Activated CD8-positive, alpha-beta memory T cell treated with anti-CD3 and anti-CD28 coated beads for 1 hour (primary cell): ENCODE measurements at places on chromosomes 12 and 14.

DNA sequence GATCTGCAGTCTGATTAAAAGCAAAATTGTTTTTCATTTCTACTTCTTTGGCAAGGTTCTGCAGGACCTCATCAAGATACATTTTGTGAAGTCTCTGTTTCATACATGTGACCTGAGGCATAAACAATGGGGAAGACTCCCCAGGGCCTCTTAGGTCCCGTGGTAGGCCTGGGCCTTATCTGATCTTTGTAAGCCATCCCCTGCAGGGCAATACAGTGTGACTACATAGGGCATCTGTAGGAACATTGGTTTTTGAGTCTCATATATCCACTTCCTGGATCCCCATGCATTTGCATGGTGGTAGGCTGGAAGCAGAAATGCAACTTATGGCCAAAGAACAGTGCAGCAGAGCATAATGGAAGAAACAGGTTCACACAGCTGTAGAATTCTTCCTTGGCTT, 6.0 kb downstream of the FAR2 start:
- no peak for DNase-seq

- no peak for DNase-seq
Measured at GRCh38 chr14:90419200-90419599, 22.4 kb downstream of the CALM1 start.

DNA sequence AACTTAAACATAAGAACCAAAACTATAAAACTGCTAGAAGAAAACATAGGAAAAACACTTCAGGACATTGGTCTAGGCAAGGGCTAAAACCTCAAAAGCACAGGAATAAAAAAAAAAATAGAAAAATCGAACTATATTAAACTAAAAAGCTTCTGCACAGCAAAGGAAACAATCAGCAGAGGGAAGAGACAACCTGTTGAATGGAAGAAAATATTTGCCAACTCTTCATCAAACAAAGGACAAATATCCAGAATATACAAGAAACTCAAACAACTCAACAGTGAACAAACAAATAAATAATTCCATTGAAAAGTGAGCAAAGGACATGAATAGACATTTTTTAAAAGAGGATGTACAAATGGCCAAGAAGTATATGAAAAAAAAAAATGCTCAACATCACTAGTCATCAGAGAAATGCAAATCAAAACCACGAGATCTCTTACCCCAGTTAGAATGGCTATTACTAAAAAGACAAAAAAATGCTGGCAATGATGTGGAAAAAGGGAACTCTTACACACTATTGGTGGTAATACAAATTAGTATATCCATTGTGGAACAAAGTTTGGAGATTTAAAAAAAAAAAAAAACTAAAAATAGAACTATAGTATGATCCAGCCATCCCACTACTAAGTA, 152.0 kb downstream of the NDUFA12 start:
- DNase-seq, result no peak

GRCh38 chr12:112537710-112538396, 119.1 kb downstream of the PTPN11 start:
- DNase-seq, result no peak

DNA sequence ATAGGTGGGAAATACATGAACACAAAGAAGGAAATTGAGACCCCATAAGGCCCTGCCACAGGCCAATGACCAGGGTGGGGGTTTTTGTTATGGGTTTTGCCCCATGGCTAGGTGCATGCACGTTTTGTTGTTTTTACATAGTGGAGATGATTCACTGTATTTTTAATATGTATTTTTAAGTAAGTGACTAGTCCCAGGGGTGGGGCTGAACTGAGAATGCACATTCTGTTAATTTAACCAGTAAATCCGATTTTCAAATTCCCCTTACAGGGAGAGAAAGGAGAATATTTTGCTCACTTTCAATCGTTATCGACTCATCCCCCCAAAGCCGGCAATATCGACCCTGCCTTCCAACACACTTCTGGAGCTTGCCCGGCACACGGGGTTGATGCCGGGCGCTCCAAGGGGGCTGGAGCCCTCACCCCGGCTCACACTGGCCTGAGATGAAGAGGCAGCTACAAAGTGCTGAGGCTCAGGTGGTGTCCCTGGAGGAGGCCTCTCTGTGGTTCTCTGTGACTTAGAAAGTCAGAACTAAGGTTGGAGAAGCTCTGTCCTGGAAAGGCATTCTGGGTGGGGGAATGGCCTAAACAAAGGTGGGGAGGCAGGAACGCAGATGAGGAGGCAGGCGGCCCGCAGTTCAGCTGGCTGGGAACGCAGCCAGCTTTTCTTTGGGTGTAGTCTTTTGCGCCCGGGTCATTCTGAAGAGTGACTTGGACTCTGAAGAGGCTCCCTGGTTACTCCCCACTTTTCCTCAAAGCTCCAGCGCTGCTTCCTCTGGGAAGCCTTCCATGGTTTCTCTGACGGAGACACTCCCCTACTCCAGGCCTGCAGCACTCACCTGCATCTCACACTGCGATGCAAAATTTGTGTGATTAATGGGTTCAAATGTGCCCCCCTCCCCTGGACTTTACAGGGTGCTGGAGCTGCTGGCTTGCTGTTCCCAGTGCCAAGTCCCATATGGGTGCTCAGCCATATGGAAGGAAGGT, 50.7 kb upstream of the DLK1 start:
- no peak for DNase-seq

- no peak for DNase-seq
Measured at GRCh38 chr14:64806202-64806861, 73.4 kb downstream of the SPTB start.

GRCh38 chr12:58347188-58347587, 405.8 kb downstream of the ATP23 start:
- no peak for DNase-seq

- DNase-seq, result no peak
Measured at GRCh38 chr12:64526859-64527258, 74.9 kb downstream of the TBK1 start.

DNA sequence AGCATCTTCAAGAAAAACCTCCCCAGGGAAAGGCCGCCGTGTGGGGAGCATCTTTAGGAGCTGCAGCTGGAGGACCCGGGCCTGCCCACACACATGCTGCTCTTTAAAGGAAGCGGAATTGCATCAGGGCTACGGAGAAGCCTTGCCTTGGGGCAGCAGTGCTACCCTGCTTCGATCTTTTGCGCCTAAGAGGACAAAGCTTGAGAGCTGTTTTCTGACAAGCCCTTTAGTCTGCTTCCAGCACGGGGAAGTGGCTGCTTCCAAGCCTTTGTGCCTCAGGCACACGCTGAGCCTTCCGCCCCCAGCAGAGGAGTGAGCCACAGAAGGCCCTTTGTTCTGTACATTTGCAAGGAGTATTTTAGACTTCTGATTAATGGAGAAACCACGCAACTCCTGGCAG, 31.5 kb downstream of the COA8 start:
- DNase-seq, result no peak

DNA sequence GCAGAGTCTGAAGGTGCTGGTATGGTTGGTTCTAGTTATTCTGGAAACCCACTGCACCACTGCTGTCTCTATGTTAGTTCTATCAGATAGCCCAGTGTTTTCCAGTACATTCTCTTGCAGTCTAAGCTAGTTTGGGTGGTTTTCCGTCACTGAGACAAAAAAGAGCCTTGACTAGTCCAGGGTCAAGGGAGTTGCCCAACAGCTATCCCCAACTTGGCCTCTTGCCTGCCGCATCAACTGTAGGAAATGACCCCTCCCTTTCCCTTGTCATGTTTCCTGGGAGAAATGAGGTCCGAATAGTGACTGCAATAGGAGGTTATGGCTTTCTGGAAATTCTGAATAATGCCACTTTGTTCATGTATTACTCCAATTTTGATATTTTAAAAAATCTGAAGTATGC, 160.4 kb downstream of the EFCAB11 start:
- no peak for DNase-seq

DNA sequence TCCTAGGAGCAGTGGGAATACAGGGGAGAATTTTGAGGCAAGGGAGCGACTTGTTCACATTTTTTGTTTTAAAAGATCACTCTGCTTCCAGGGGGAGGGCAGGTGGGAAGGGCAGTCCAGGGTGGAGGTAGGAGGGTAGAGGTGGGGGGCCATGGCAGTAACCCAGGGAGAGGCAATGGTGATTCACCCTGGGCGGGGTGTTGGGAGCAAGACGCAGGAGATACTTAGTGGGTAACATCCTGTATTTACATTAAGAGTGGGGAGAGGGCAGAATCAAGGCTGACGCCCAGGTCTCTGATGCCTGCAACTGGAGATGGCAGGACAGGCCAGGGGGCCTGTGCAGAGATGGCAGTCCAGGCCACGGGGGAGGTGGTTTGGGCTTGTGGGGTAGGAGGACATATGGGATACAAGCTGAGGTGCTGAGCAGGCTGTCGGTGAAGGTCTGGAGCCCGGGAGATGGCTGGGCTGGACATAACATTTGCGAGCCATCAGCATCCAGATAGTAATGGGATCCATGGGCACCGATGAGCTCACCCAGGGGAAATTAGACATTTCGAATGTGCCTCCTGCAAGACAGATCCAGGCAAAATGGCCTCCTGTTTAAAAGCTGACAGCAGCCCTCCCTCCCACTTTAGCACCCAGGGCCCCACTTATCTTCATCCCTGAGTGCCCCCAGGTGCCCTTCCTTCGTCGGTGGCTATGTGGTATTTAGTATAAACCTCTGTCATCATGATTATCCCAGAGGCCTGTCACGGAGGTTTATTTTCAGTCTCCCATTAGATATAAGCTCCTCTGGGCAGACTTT, 9.3 kb downstream of the EML1 start:
- DNase-seq, result no peak

DNA sequence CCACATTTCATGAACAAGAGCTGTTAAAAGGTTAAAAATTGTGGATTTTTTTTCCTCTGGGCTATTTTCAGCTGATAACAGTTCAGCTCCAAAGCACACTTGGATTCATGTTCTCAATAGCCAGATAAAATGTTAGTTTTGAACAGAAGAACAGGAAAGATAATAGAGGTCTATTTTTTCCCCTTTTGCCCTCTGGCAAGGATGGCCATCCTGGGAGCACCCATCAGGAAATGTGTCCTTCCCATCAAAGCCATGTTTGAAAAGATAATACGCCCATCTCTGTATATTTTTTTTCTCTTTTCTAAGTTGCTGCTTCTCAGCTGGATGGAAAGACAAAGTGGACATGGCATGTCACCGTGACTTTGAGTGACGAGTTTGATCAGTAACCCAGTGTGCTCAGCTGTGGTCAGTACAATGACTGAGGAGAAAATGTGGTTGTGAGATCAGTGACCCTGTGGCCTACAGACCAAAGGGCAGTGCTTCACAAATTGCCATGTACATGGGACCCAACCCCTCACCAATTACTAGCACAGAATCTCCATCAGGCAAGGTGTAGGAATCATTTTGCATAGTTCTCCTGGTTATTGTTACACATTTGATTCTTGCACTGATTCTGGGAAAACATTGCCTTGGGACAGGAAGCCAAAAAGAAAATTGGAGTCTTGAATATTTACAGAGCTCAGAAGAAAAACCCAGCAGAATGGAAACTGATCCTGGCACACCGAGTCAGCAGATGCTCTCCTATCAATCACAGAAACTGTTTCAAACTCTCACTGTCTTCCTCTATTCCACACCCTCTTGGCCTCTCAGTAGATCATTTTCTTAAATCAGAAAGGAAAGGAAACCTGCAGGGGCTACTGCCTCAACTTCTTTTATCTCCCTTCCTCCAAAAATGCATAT, 64.3 kb downstream of the ANO6 start:
- no peak for DNase-seq

- DNase-seq, result no peak
Measured at GRCh38 chr12:25308756-25309155, 58.0 kb upstream of the KRAS start.

DNA sequence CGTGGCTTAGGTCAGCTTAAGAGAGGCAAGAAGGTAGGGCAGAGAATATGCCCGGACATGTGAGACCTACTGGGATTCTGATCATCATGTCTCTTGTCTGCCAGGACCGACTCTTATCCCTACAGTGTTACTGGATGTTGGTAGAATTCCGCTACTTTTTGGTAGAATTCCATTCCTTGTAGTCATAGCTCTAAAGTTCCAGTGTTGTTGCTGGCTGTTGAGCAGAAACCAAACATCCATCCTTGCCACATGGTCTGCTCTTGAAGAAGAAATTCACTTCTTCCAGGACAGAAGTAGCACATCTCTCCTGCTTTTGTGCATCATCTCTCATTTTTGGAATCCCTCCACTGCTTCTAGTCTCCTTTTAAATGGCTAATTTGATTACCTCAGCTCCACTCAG, 453.7 kb downstream of the RPL10L start:
- DNase-seq, result no peak

DNA sequence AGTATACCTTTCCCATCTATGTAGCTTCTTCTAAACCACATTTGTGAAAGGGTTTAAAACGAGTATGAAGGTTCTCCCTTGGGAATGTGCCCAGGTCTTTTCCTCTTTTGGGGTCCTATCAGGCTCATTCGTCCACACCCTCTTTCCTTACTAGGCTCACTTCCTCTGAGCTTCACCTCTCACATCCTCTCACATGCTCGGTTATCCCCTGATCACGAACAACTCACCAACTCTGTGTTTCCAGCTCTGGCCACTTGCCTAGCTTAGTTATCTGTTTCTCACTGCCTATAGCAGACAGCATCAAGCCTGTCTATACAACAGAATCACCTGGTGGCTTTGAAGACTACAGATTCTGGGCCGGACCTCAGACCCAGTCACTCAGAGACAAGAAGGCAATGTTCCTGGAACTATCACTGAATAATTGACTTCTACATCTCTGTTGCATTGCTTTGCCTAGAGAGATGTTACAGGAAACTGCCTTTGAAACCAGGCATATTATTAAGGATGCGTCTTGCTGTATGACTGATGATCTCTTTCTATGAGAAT, 158.2 kb downstream of the FOXN3 start:
- DNase-seq, result no peak

- DNase-seq, result no peak
Measured at GRCh38 chr12:91610561-91610960, 427.9 kb upstream of the DCN start.

- no peak for DNase-seq
Measured at GRCh38 chr14:35234012-35234805, 58.0 kb upstream of the PSMA6 start.

- no peak for DNase-seq
Measured at GRCh38 chr14:39264558-39264957, 30.8 kb downstream of the MIA2 start.

DNA sequence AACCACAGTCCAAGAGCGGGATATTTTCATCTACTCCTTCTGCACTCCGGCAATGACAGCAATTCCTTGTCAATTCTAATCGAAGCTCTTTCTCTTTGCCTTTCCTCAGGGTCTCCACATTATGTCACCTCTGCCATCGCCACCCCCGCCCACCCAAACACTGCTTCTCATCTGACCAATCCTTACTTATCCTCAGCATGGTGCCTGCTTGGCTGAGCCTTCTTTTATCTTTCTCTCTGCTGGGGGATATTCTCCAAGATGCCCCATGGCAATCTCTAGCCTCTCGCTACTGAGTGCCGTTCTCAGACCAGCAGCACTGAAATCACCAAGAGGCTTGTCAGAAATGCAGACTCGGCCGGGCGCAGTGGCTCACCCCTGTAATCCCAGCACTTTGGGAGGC, 100.6 kb downstream of the PTPRB start:
- DNase-seq, result no peak

- DNase-seq, result no peak
Measured at GRCh38 chr14:72907886-72908285, 14.0 kb upstream of the DPF3 start.

DNA sequence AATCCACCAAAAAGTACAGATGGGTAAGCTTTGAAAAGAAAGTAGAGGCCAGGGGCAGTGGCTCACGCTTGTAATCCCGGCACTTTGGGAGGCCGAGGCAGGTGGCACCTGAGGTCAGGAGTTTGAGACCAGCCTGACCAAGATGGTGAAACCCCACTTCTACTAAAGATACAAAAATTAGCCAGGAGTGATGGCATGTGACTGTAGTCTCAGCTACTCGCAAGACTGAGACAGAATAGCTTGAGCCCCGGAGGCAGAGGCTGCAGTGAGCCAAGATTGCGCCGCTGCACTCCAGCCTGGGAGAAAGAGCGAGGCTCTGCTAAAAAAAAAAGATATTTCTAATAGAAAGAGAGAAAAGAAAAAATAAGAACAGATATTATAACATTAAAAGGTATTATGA, 134.2 kb upstream of the SLCO1C1 start:
- no peak for DNase-seq
